ENCODE measurements at places on chromosomes 13 and 19.

DNA sequence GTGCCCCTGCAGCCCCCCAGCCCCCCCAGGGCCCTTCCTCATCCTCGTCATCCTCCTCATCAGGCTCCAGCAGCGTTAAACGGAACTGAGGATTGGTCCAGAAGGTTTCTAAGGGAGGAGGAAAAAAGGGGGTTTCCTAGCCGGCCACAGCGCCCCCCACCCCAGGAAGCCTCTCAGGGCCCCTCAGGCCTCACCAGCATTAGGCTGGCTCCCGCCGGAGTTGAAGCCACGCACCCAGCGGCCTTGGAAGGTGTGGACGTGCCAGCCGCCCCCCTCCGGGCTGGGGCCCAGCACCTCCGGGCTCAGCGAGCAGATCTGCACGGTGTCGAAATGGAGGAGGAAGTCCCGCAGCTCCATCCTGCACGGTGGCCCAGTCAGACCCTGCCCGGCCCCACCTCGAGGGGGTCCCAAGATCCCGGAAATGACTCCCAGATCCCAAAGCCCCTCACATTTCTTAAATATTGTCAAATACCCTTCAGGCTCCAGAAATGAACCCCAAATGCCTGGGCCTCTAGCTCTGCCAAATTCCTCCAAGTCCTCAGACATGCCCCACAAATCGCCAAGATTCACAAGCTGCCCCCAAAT is 6.9 kb downstream of the CAPN12 start:
- DNase-seq: no peak

- DNase-seq: no peak
These were observed 14.3 kb upstream of the EDDM13 start for GRCh38 chr19:56258272-56258671.

GRCh38 chr19:29770648-29771047 is 41.1 kb upstream of the CCNE1 start:
- DNase-seq: no peak

DNA sequence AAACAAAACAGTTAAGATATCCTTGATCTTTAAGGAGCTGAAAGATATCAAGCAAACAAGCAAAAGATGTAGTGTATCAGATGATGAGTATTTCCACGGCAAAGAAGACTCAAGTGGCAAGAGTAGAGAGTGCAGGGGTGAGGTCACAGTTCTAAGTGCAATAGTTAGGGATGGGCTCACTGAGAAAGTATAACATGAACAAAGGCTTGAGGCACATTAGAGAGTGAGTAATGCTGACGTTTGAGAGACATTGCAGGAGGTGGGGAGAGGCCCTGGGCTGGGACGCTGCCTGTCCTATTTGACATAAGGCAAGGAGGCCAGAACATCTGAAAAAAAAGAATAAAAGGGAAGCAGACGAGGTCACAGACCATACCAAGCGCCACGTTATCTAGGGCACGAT is 1.4 kb downstream of the DUXA start:
- DNase-seq: no peak

DNA sequence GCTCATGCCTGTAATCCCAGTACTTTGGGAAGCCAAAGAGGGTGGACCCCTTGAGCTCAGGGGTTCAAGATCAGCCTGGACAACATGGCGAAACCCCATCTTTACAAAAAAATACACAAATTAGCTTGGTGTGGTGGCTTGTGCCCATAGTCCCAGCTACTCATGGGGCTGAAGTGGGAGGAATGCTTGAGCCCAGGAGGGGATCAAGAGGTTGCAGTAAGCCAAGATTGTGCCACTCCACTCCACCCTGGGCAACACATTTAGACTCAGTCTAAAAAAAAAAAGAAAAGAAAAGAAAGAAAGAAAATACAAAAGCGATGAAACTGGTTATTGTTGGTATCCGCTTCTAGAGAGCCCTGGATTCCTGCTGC is 597.4 kb downstream of the UQCRFS1 start:
- DNase-seq: no peak

GRCh38 chr13:66655847-66656454 is 574.2 kb downstream of the PCDH9 start:
- no peak for DNase-seq

DNA sequence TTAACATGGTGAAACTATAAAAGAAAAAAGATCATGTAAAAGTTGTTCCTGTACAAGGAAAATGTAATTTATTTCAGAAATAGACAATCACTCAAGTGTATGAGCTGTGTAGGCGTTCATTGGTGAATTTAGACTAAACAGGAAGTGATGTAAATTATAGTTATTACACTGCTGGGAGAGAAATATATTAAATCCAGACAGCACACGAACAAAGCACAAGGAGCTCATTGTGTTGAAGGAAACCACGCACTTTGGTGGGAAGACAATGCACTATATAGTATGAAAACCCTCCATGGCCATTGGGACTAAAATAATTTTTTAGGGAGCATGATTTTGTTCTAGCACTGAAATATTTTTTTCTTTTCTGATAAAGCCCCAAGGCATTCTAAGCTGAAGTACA is 450.5 kb downstream of the KLF12 start:
- DNase-seq: no peak

DNA sequence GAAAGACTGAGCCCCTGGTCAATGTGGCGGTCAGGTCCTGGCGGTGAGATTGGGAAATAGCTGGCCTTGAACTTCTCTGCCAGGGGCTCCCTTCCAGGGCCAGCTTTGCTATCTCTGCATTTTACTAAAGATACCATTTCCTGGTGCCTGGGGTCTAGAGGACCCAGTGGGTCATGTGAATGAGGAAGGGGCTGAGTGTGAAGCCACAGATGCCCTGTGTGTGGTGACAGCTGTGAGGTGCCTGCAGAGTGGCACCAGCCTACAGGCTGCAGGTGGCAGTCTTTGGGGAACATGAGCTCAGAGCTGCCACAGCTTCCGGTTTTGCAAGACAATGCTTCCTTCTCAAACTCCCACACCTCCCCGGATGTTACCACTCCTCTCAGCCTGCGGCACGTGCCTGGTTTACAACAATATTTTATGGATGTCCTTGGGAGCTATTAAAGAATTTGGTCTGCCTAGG is 5.2 kb upstream of the MLNR start:
- peak; percentile 16 for DNase-seq

DNA sequence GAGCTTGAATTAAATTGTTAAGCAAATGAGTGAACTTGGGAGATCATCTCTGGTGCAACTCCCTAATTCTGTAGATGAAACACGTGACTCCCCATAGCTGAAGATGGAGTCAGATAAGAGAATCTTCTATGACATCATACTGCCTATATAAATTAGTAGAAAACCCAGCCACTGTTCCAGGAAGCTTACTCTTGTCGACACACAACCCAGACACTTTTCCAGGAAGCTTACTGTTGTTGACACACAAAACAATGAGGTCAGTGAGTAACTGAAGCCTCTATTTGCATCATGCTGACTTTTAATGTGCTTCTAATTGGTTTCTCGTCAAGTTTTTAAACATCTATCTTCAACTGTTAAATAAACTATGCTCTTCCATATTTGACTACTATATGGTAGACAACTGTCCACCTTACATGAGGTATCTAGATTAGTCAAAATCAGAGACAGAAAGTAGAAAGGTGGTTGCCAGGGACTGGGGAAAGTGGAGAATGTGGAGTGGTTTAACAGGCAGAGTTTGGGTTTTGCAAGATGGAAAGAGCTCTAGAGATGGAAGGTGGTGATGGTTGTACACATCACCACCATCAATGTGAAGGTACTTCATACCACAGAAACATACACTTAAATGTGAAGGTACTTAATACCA is 168.2 kb downstream of the FGF14 start:
- no peak for DNase-seq

DNA sequence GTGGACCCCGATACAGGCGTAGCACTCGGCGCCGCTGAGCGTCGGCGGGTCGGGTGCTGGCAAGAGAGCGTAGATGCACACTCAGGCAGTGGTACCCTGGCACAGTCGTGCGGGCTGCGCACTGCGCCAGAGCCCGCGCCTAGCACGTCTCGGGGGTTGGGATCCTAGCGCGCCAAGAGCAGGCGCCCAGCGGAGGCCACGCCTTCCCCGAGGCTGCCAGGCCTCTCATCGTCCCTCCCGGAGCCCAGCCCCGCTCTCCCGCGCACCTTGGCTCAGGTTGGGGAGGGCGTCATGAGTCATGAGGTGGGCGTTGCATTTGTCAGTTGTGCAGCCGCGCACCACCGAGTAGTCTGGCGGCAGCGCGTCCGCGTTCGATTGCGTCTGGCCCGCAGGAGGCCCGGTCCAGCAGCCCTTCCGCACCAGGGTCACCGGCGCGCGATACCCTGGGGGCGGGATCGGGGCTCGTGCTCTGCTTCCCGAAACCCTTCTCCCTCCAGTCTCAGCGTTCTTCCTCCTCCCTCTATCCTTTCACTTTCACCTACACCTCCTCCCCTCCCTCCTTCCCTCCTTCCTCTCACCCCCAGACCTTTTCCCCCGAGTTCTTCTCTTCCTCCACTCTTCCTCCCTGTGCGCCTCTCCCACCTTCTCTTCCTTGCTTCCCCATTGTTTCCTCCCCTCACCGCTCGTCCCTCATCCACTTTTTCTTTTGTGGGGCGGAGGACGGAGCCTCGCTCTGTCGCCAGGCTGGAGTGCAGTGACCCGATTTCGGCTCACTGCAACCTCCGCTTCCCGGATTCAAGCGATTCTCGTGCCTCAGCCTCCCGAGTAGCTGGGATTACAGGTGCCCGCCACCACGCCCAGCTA is 3.5 kb downstream of the LYPD5 start:
- no peak for DNase-seq

DNA sequence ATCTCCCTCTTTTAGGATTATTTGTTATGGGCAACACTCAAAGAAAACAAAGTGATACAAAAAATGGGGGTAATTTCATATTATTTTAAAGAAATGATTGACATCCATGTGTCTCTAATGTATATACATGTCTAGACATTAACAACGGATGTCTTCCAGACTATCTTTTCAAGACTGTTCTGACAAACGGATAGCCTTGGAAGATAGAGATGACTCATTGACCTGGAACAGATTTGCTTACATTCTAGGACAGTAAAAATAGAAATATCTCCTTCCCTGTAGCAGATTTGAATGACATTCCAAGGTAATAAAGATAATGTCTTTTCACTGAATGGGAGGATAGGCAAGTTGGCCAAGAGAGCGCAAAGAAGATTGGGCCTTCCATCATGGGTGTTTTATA is 26.2 kb upstream of the SLITRK6 start:
- no peak for DNase-seq

- no peak for DNase-seq
These were observed 17.9 kb downstream of the FBN3 start for GRCh38 chr19:8131517-8131916.

- no peak for DNase-seq
These were observed 6.5 kb downstream of the CARS2 start for GRCh38 chr13:110699148-110700145.

DNA sequence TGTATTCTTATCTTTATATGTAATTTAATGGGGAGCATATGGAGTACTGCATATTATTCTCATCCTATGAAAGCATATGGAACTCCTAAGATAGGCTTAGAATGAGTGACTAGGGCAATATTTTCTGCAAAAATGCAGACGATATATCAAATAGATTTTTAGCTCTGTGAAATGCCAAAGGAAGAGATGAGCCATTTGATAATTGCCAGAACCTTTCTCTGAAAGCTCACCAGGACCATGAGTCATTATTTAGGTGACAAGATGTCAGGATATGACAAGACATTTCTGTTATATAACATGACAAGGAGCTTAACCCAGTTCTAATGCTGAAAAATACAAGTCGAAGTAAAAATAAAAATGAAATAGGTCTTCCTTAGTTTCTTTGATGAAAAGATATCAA is 145.0 kb downstream of the SLITRK6 start:
- no peak for DNase-seq

- DNase-seq: no peak
These were observed 77.1 kb downstream of the CHST8 start for GRCh38 chr19:33698576-33699435.

DNA sequence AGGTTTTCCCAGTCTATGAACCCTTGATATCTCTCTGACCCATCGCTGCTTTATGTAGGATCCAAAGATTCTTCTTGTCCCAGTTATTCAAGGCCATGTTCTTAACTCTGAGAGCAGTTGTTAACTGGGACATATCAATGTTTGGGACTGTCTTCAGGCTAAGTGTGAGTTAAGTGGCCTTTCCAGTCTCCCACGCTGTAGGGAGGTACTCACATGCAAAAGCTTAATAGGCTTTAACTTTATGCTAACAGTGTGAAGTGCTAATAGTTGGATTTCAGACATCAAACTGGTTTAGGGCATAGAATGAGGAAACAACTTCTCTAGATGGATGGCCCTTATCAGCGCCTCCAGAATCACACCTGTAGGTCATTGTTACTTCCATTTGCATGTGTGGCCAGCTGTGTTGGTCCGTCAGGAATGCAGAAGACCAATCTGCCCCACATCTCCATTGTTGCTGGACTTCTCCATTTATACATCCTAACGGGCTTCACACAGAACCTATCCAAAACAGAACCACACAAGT is 104.7 kb upstream of the MBNL2 start:
- no peak for DNase-seq

GRCh38 chr13:49165798-49166752 is 54.1 kb upstream of the MLNR start:
- no peak for DNase-seq

DNA sequence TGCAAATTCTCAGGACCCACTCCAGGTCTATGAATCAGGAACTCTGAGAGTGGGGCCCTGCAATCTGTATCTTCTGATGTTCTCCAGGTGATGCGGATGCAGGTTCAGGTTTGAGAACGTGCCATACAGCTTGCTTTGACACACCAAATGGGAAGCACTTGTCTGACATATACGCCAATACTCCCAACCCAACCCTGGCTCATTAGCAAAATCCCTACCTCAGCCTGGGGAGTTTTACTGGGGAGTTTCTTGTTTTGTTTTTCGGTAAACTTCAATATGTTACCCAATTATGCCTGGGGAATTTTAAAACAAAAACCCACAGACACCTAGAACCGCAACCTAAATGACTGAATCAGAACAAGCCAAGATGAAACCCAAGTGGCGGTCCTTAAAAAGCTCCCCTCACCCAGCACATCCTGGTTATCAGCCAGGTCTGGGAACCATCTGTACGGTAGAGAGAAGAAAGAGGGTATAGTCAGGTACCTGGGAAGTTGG is 41.2 kb downstream of the ABCC4 start:
- no peak for DNase-seq

- no peak for DNase-seq
These were observed 113.5 kb upstream of the PABPC3 start for GRCh38 chr13:24982333-24982999.

GRCh38 chr19:36113894-36114720 is 568 bp downstream of the POLR2I start:
- DNase-seq: peak; percentile 75

GRCh38 chr19:3389876-3390371 is 23.5 kb downstream of the NFIC start:
- DNase-seq: no peak

- DNase-seq: no peak
These were observed 18.3 kb downstream of the KCNC3 start for GRCh38 chr19:50310759-50311465.

DNA sequence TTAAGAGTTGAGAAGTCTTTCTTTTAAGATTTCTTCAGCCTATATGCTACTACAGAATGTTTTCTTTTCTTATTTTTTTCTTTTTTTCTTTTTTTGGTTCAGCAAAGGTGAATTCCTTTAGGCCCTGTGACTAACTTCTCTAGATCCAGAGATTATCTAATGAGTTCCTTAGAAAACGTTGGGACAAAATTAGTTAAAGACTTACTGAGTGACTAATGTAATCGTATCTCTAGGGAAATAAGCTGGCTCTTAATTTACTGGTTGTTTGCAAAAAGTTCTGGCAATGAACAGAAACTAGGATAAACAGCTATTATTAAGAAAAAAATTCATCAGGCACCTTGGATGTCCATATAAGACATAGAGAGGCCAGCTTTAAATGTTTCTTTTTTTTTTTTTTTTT is 30.7 kb upstream of the CSNK1A1L start:
- no peak for DNase-seq

- DNase-seq: no peak
These were observed 53.4 kb downstream of the GPC6 start for GRCh38 chr13:93279982-93280381.

- DNase-seq: no peak
These were observed 35.2 kb downstream of the SMARCA4 start for GRCh38 chr19:10995926-10996600.
